ENCODE measurements at places on chromosomes 1 and 21. TPM values are rescaled to one million over a fixed set of nuclear protein-coding genes. Genes with fewer than 3 reads are reported as not detected.

Gene LGALS8
- 43.6 TPM for total RNA-seq

Gene DISP3
- total RNA-seq = 0.96 TPM

Gene RAP1A
- 69.6 TPM for total RNA-seq

Gene LRRC7
- total RNA-seq = 19.3 TPM

Gene RGS1
- 84.7 TPM for total RNA-seq

Gene MTFR1L
- 41.4 TPM for total RNA-seq

Gene ZNF695
- total RNA-seq = 1.2 TPM

Gene GBP1
- 125 TPM for total RNA-seq

Gene G0S2
- total RNA-seq = 11.1 TPM

Gene NUF2
- total RNA-seq = 0.96 TPM

Gene OBSCN
- 23.1 TPM for total RNA-seq

Gene PROK1
- total RNA-seq = not detected

Gene RXRG
- not detected for total RNA-seq

Gene OR6P1
- 7.9 TPM for total RNA-seq

Gene FMO5
- 14.0 TPM for total RNA-seq

Gene BSND
- 0.24 TPM for total RNA-seq

Gene CENPF
- total RNA-seq = 16.9 TPM

Gene ZFP69
- 8.9 TPM for total RNA-seq

Gene HIVEP3
- total RNA-seq = 1.7 TPM

Gene SV2A
- total RNA-seq = 3.6 TPM

Gene PRAMEF20
- total RNA-seq = not detected

Gene LRRC71
- not detected for total RNA-seq

Gene PLA2G4A
- 17.8 TPM for total RNA-seq

Gene VSIG8
- not detected for total RNA-seq

Gene NPPA
- total RNA-seq = not detected

Gene MXRA8
- total RNA-seq = 196 TPM
